ENCODE measurements at places on chromosomes 2 and 18.

DNA sequence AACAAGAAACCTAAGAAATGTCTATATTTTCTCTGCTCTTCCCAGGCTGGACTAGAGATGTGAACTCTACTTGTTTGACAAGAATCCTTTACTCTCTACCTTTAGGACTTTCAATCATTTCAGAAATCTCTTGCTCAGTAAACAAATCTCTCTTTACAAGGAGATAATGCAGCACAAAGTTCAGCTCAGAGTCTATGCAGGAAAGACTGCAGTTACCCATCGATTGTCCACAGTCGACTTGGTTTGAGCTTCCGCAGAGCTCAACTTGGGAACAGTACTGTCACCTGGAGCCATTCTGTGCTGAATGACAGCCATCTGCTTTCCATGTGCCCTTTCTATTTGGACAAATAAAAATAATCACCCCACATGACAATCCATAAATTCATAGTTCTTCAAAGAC lies 259.7 kb upstream of the STON1 start:
- no peak for DNase-seq

DNA sequence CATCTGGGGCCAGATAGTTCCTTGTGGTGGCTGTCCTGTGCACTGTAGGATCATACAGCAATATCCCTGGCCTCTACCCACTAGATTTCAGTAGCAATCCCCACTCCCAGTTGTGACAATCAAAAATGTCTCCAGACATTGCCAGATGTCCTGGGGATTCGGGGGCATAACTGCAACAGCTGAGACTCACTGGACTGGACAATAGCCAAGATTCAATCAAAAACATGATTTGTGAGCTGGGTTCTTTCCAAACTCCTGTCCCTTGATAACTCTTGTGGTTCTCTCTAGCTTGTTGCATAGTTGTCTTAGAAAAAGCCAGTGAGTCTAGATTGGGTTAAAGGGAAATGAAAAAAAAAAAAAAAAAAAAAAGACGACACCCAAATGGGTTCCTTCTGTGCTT lies 293.4 kb downstream of the CELF4 start:
- DNase-seq, result no peak

- no peak for DNase-seq
Measured at GRCh38 chr2:27842894-27843293, 47.3 kb downstream of the RBKS start.

- DNase-seq, result no peak
Measured at GRCh38 chr2:232204457-232204931, 174.1 kb upstream of the ALPP start.

DNA sequence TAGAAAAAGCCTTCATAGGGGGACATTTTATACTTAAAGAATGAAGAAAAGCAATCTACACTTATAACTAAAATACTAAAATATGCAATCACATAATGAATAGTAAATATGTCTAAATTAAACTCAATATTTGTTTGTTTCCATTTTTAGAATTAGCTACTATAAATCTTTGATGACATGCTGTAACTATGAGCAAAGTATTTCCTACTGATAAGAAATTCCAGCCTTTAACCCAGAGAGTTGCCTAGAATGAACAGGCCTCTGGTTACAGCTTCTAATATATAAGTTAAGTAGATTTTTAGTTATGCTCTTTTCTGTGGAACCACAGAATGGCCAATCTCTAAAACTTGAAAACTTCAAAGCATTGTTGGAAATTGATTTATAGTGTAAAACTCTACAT lies 1465.6 kb upstream of the ZEB2 start:
- no peak for DNase-seq

DNA sequence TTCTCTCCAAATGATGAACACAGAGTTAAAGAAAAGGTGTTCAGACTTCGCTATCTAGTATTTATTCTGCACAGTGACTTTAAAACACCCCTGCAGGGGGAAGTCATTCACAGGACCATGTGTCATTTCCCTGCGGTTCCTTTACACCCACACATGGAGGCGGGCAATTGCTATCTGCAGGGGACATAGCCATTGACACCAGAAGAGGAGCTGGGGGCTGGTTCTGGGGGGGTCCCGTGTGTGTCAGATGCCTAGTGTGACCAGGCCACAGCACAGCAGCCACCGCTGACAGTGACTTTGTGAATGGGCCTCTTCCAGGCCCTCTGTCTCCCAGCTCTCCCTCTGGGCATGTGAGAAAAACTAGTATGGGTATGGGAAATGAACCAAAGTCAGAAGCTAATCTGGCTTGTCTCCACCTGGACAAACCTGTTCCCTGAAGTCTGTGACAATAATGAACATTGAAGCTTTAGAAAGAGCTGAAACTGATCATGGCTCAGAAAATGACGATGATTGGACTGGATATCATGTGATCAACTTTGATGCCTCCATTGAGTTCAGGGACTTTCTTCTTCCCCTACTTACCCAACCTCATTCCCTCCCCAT lies 7.5 kb upstream of the GBX2 start:
- no peak for DNase-seq

- DNase-seq, result no peak
Measured at GRCh38 chr18:50654658-50655550, 95.0 kb downstream of the MAPK4 start.

GRCh38 chr2:225582355-225583116 lies 183.0 kb downstream of the NYAP2 start:
- DNase-seq, result no peak

DNA sequence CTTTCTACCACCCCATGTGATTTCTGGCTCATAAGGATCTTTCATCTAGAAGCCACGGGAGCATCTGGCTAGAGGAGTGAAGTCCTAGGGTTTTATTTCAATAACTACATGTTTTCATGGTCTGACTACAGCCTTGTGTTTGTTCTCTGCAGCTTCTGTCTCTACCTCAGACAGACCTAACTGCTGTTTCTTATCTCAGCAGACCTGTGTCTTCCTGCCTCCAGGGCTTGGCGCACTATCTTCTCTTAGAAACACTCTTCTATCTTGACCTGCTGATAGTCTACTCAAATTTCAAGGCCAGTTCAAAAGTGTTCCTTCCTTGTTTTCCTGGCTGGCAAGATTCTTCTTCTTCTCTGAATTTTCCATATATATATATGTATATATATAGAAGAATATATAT lies 11.0 kb upstream of the TRIB2 start:
- DNase-seq, result no peak

GRCh38 chr2:106139238-106139935 lies 54.7 kb downstream of the UXS1 start:
- DNase-seq, result no peak

DNA sequence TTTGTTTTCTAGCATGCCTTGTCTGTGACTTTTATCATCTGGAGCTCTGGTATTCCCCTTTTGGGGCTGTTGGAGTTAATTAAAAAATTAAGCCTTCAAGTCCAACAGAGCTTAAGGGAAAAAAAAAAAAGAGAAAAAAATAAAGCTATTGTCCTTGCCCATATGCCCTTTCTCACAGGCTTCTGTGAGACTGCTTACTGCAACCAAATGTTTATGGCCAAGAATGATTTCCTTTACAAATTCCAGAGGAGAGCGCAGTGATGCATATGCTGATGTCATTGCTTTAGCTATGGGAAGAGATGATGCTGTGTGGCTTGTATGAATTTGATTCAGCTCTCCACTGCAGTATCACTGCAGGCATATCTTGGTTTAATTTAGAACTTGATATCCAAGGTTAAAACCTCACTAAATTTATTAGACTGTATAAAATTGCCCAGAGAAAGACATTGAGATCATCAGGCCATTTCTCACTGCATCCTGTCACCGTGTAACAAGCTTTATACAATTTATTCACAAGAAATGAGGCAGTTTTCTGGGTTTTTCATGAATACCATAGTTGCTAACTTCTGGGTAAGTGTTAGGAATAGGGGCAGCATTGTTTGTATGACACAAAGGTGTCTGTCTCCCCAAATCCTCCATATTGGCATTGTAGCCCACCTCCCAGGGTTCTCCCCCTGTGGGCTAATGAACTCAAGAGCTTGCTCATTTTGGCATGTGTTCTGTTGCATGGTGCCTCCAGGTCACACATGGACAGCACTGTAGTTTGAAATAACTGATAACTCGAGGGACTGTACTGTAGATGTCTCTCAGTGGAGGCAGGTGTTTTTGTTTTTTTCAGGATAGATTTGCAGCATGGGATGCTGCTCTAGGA lies 85.0 kb downstream of the TANC1 start:
- no peak for DNase-seq

DNA sequence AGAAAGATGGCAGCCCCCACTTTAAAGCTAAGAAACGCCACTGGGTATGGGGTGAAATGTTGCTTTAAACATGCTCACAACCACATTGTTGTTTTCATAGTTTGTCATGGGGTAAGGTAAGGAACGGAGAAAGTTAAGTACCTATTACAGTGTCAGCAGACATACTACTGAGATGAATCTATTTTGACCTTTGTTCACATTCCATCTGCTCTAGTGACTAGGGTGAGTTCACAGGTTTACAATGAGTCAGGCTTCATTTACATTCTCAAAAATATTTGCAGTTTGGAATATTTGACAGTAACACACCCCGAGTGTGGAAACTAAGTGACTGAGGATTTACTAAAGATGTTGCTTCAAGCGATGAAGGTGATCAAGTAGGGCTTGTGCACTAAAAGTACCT lies 428.7 kb upstream of the ACVR2A start:
- no peak for DNase-seq

- no peak for DNase-seq
Measured at GRCh38 chr2:43044093-43044681, 182.2 kb downstream of the ZFP36L2 start.
